ENCODE measurements at places on chromosomes 7 and 10.
A peak's percentile ranks its signal among the peaks of the same experiment; 100 is the strongest.

DNA sequence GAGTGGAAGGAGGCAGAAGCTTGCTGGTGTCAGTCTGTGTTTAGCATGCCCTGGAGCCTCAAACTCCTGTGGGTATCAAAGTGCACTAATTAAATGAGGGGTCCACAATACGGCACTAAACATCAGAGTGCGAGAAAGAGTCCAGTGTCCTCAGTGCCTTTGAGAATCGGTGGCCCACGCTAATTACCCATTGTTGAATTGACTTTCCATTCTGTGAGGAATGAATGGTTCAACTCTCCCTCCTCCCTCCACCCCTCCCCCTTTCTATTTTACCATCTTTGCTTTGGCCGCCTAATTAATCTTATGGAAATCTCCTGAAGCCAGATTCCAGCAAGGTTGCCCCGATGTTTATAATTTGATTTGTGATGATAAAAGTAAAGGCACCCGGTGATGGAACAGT lies 217.8 kb downstream of the TFEC start:
- DNase-seq: no peak

- peak; percentile 49 for DNase-seq
Measured at GRCh38 chr7:97064972-97065587, 40.4 kb upstream of the DLX5 start.

GRCh38 chr7:101226721-101227120 lies 8.8 kb downstream of the ZNHIT1 start:
- DNase-seq: no peak

DNA sequence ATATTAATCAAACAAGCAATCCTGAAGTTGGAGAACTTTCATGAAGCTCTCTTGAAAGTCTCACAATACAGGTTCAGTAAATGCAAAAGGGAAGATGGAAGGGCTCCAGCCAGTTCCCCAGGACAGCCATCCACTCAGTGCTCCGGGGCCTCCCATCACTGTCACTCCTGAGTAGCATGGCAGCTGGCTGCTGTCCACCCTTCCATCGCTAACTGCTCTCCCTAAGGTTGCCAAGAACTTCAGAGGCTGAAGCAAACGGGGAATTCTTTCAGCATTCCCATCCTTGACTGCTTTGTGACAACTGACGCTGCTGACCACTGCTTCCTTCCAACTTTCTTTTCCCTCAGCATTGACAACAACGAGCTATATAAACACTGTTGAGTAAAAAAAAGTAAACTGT lies 69.1 kb downstream of the VPS41 start:
- no peak for DNase-seq

- no peak for DNase-seq
Measured at GRCh38 chr10:13732465-13732881, 145.7 kb downstream of the PRPF18 start.

GRCh38 chr10:122189185-122189584 lies 81.9 kb upstream of the BTBD16 start:
- DNase-seq: no peak

GRCh38 chr7:133230591-133231194 lies 22.2 kb upstream of the EXOC4 start:
- DNase-seq: peak; percentile 22

DNA sequence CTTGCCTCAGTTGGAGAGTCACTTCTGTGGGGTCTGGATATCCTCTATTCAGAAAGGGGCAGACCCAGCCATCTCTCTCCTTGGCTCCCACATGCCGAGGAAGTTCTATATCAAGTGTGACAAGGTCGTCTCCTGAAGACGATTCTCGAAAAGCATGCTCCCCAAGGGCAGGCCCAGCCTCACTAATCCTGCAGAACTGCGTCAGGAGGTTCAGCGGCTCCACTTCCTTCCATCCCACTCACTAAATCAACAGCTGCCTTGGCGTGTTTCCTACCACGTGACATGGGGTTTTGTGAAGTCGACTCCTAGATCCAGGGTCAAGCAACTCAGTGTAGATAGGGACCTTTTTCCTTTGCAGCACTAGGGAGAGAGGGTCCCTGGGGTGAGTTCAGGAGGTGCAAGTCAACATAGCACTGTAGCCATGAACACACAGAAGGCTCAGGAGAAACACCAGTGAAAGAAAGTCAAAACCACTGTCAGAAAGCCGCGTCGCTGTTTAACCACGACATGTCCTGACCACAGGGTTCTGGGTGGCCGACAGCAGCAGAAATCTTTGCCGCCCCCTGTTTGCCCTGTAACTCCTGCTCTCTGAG lies 156.4 kb downstream of the PRPF18 start:
- no peak for DNase-seq

DNA sequence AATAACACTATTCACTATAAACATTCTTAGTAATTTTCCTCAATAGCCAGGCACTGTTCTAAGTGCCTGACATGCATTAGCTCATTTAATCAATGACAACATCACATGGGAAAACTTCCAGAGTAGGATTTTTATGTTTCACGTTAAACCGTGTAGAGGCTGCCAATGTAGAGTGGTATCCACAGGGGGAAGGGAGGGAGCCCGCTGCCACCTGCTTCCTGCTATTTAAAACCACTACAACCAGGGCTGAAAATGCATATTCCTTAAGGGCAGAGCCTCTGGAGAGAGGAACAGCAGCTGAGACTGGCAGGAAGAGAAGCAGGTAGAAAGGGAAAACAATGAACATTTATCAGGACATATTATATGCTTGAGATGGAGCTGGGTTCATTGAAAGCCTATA lies 684.3 kb upstream of the AUTS2 start:
- no peak for DNase-seq

DNA sequence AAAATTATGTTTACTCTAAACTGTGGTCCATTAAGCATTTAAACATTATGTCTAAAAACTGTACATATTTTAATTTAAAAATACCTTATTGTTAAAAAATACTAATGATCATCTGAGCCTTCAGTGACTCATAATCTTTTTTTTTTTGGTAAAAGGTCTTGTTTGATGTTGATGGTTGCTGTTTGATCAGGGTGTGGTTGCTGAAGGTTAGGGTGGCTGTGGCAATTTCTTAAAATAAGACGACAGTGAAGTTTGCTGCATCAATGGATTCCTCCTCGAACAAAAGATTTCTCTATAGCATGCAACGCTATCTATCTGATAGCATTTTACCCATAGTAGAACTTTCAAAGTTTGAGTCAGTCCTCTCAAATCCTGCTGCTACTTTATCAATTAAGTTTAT lies 180.0 kb upstream of the AHR start:
- no peak for DNase-seq

DNA sequence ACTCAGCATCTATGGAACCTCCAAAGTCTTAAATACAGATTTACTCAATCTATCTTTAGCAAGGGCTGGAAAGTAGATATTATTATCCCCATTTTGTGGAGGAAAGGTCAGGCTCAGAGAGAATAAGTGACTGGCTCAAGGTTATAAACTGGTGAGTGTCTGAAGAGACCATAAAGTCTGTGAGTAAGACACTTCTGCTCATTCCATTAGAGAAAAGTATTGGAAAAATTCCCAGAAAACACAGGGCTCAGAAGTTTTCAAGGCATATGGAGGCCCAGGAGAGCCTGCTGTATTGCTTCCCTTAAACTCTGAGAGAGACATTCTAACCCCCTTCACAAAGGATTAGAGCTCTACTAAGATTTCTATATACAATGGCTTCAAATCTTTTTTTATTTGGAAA lies 134.8 kb downstream of the PCDH15 start:
- no peak for DNase-seq

DNA sequence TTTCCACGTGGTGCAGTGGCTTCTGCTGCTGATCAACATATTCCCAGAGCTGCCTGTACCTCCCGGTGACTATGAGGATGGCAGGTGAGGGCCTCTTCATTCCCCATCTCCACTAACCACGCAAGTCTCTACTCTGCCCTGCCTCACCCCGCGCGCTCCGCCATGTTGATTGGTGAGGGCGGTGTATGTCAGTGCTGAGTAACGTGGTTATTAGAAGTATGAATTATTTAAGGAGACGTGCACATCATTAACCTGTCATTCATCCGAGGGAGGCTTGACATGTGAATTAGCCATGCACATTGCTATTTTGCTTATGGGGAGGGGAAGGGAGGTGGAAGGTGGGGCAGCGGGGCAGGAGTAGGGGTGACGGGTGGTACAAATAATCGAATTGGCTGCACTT lies 138.6 kb downstream of the SORCS3 start:
- no peak for DNase-seq

GRCh38 chr10:7659560-7659959 lies 7.2 kb downstream of the ITIH5 start:
- DNase-seq: no peak

GRCh38 chr7:84196084-84196503 lies 1.5 kb upstream of the SEMA3A start:
- no peak for DNase-seq

- DNase-seq: no peak
Measured at GRCh38 chr7:105297985-105298384, 90.7 kb downstream of the SRPK2 start.

GRCh38 chr10:100615241-100615640 lies 79.5 kb downstream of the HIF1AN start:
- DNase-seq: no peak

DNA sequence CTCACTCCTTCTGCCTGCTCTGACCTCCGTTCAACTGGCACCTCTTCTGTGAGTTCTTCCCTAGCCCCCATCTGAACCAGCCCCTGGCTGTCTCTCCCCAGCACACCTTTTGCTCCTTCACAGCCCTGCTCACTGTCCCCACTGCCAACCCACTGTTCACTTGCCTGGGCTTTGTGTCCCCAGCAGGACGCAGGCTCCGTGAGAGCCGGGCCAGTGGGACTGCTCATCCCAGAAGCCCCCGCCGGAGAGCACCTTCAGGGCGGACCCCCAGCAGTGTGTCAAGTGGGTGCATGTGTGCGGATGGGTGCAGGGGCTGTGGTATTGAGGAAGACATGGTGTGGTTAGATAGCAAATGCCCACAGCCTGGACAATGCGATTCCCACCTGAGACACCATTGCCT lies 148.4 kb upstream of the RNF32 start:
- no peak for DNase-seq

Data from NCI-H1436 (cell line).